A549 treated with Hydrocortisone at 1 μM for 4 hours (cell line): ENCODE measurements at places on chromosomes 16 and 17. TPM values are rescaled to one million over a fixed set of nuclear protein-coding genes. Genes with fewer than 3 reads are reported as not detected.

Gene TBX4
- 0.12 to 0.41 TPM (median 0.30 TPM) in 5 replicates for total RNA-seq

Gene DRC7
- total RNA-seq, result 0.06 to 0.23 TPM (median 0.10 TPM) in 4 of 5 replicates, not detected in the other

Gene ELMO3
- 0.76 to 1.3 TPM (median 1.2 TPM) in 5 replicates for total RNA-seq

Gene AIPL1
- total RNA-seq, result not detected in 5 replicates

Gene FBXW10
- 0.92 to 1.3 TPM (median 1.3 TPM) in 5 replicates for total RNA-seq

Gene TP53TG3F
- total RNA-seq, result 0.08 to 0.25 TPM (median 0.17 TPM) in 5 replicates

Gene TNS4
- total RNA-seq, result 192 to 284 TPM (median 275 TPM) in 5 replicates

Gene ODAD4
- 1.1 to 1.7 TPM (median 1.6 TPM) in 5 replicates for total RNA-seq

Gene HSD17B2
- total RNA-seq, result not detected in 5 replicates

Gene CEP295NL
- total RNA-seq, result 0.37 to 0.44 TPM (median 0.41 TPM) in 5 replicates

Gene CCL18
- not detected in 5 replicates for total RNA-seq

Gene CCL5
- 0.76 to 1.5 TPM (median 1.3 TPM) in 5 replicates for total RNA-seq

Gene GPR142
- not detected in 5 replicates for total RNA-seq

Gene CDT1
- 27.4 to 32.2 TPM (median 30.6 TPM) in 5 replicates for total RNA-seq

Gene SECTM1
- total RNA-seq, result 1.4 to 3.6 TPM (median 2.1 TPM) in 5 replicates

Gene MYO15A
- 0.34 to 0.54 TPM (median 0.37 TPM) in 5 replicates for total RNA-seq

Gene SCNN1B
- total RNA-seq, result 0.40 to 0.69 TPM (median 0.65 TPM) in 5 replicates

Gene ABCA5
- 2.0 to 2.9 TPM (median 2.4 TPM) in 5 replicates for total RNA-seq

Gene WSCD1
- total RNA-seq, result 2.4 to 3.6 TPM (median 2.9 TPM) in 5 replicates

Gene ZP2
- not detected in 5 replicates for total RNA-seq

Gene NF1
- 14.7 to 24.3 TPM (median 19.2 TPM) in 5 replicates for total RNA-seq

Gene ASPHD1
- total RNA-seq, result 15.8 to 26.9 TPM (median 23.3 TPM) in 5 replicates

Gene KRT27
- total RNA-seq, result 0.06 TPM in 1 of 5 replicates, not detected in the others

Gene KCNH6
- total RNA-seq, result not detected in 5 replicates

Gene HIRIP3
- 14.5 to 17.7 TPM (median 15.5 TPM) in 5 replicates for total RNA-seq

Gene CDH13
- 0.06 TPM in 1 of 5 replicates, not detected in the others for total RNA-seq

Gene CHAD
- not detected in 5 replicates for total RNA-seq

Gene SUPT6H
- 68.7 to 82.6 TPM (median 69.4 TPM) in 5 replicates for total RNA-seq

Gene CBX2
- total RNA-seq, result 15.0 to 16.5 TPM (median 16.3 TPM) in 5 replicates

Gene DUS2
- total RNA-seq, result 16.6 to 18.5 TPM (median 17.3 TPM) in 5 replicates

Gene SLFN12L
- not detected in 5 replicates for total RNA-seq

Gene EXOC3L1
- 0.06 to 0.25 TPM (median 0.17 TPM) in 5 replicates for total RNA-seq

Gene MEFV
- total RNA-seq, result 0.02 to 0.09 TPM (median 0.03 TPM) in 3 of 5 replicates, not detected in the others

Gene TSPOAP1
- total RNA-seq, result not detected in 5 replicates

Gene ZFP3
- 0.94 to 1.3 TPM (median 1.1 TPM) in 5 replicates for total RNA-seq

Gene MINK1
- 47.9 to 64.6 TPM (median 57.9 TPM) in 5 replicates for total RNA-seq

Gene PLEKHH3
- 11.6 to 16.4 TPM (median 16.0 TPM) in 5 replicates for total RNA-seq

Gene DDX19B
- total RNA-seq, result 29.2 to 35.0 TPM (median 30.8 TPM) in 5 replicates

Gene KRT33A
- total RNA-seq, result not detected in 5 replicates
